ENCODE measurements at places on chromosomes 3 and 15.
A peak's percentile ranks its signal among the peaks of the same experiment; 100 is the strongest.

GRCh38 chr3:177777699-177778098, 580.4 kb upstream of the TBL1XR1 start:
- peak; percentile 65 for DNase-seq

DNA sequence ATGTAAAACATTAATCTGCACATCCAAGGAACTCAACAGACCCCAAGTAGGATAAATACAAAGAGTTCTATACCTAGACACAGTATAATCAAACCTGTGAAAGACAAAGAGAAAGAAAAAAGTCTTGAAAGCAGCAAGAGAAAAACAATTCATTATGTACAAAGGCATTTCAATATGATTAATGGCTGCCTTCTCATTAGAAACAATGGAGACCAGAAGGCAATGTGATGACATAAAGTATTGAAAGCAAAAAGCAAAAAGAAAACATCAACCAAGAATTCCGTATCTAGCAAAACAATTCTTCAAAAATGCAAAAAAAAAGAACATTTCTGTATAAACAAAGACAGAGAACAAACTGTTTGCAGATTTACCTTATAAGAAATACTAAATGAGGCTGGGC, 81.1 kb downstream of the XXYLT1 start:
- DNase-seq = no peak

- no peak for DNase-seq
These were observed 19.4 kb downstream of the ARPP21 start for GRCh38 chr3:35658686-35659085.

- peak; percentile 58 for DNase-seq
These were observed 141.3 kb upstream of the CCDC54 start for GRCh38 chr3:107235928-107236315.

GRCh38 chr3:167843886-167844285, 108.4 kb downstream of the SERPINI1 start:
- DNase-seq = no peak

DNA sequence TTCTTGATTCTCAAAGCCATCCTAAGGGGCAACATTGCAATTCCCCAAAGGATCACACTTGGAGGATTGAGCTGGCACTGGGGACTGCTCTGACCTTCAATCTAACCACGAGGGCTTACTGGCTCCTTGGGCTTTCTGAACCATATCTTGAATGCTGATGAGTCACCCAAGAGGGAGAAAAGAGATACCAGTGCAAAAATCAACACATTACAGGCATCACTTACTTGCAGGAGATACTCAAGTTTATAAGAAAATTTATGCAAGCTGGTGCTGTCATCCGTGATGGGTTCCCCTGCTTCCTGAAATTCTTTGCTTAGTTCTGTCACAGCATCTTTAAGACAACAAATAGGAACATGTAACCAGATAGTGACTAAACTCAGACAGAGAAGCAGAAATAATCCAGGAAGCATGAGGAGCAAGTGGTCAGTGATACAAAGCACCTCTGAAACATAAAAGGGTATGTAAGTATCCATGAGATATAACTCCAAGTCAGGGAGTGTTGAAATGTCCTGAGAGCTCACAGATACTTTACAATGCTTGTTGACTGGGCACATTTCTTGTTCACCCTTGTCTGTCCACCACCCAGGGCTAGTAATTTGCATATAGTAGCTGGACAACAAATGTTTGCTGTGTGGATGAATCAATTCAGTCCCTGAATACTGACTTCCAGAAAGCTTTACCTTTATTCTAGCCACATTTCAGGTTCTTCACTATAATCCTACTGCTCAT, 14.1 kb downstream of the FYCO1 start:
- no peak for DNase-seq

GRCh38 chr3:192887701-192888100, 30.0 kb downstream of the MB21D2 start:
- no peak for DNase-seq

- DNase-seq = no peak
These were observed 26.9 kb upstream of the TMOD3 start for GRCh38 chr15:51802593-51802992.

GRCh38 chr3:63808633-63809032, 10.5 kb upstream of the C3orf49 start:
- DNase-seq = no peak

DNA sequence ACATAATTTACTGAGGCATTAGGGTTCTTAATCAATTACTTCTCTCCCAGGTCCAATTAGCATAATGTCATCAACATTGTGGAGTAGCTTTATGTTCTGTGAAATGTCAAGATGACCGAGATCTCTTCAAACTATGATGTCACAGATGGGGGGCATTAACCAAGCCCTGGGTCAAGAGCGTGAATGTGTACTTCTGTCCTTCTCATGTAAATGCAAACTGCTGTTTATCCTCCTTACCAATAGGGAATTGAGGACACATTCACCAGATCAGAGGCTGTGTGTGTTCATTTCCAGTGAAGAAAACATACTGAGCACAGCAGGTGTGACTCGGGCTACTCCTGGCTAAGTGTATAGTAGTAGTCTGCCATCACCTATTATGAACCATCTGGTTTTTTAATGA, 177.9 kb downstream of the MINAR1 start:
- DNase-seq = no peak
